Activated CD8-positive, alpha-beta memory T cell treated with anti-CD3 and anti-CD28 coated beads for 4 hours (primary cell): ENCODE measurements at places on chromosomes 4 and X.

GRCh38 chr4:24798036-24798610, 2.8 kb downstream of the SOD3 start:
- no peak for DNase-seq

GRCh38 chrX:2677764-2678163, 13.3 kb upstream of the CD99 start:
- no peak for DNase-seq

DNA sequence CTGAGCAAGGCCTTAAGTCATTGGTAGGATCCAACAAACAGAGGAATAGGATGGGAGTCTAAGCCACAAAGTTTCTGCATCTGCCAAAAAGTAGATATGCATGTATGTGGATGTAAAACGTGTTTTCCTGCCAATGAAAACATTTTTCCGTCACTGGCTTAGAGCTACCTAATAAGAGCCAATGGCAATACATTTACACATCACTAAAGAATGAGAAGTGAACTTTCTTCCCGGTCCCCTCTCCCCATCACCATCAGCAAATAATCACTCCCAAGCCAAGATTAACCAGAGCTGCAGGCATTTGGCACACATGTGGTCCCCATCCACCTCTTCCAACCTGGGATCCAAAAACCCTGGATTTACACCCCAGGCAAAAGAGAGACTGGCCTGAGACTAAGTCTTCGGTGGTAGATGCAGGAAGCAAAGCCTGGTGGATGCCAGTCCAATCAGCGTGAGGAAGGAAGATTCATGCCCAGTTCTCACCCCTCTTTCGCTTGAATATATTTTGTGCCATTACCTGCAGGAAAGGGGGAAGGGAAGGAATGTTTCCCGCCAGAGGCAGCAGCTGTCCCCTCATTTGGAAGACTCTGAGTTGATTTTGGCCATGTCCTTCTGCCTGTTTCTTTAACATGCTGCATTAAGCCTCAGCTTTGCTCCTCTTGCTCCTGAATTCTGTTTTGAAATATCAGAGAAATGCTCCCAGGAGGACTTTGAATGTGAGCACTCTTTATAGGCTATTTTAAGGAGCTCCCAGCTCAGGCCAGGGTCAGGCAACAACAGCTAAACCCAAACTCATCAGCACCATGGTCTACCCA, 131.4 kb downstream of the CHIC2 start:
- no peak for DNase-seq

GRCh38 chr4:7753931-7754465, 185.7 kb downstream of the AFAP1 start:
- no peak for DNase-seq

GRCh38 chr4:74376888-74377483, 12.0 kb downstream of the EREG start:
- no peak for DNase-seq

DNA sequence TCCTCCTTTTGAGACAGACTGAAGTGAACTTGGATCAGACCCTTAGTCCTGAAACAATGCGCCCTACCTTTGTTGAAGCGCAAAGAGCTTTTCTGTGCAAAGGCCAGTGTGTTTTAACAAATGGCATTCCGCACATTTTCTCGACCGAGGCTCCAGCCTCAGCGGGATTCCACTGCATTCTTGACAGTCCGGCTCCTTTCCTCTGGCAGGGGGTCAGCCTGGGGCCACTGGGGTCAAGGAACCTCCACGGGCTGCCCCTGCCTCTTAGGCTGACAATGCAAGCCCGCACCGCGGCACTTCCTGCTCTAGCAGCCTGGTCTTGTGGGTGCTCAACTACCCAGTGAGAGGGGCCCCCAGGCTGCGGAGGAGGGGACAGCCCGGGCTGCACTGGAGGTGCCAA, 47.2 kb upstream of the TFDP3 start:
- no peak for DNase-seq

- no peak for DNase-seq
These were observed 183.7 kb downstream of the EVC2 start for GRCh38 chr4:5524446-5525299.

DNA sequence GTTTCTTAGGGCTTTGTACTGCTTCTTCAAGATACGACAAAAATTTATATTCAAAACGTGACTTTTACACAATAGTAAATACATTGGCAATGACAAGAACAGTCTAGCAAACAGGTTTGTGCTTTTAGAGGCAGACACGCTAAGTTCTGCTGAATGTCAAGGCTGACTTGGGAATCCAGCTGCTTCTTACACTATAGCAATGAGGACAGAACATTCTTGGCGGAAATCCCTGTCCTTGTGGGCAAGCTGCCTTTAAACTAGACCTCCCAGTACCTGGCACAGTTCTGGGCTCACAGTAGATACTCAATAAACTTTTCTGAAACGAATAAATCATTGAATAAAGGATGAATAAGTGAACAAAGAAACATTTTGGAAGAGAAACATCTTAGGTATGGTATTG, 148.2 kb downstream of the RASL11B start:
- no peak for DNase-seq

GRCh38 chrX:134909261-134909660, 81.5 kb upstream of the SMIM10 start:
- DNase-seq = no peak

DNA sequence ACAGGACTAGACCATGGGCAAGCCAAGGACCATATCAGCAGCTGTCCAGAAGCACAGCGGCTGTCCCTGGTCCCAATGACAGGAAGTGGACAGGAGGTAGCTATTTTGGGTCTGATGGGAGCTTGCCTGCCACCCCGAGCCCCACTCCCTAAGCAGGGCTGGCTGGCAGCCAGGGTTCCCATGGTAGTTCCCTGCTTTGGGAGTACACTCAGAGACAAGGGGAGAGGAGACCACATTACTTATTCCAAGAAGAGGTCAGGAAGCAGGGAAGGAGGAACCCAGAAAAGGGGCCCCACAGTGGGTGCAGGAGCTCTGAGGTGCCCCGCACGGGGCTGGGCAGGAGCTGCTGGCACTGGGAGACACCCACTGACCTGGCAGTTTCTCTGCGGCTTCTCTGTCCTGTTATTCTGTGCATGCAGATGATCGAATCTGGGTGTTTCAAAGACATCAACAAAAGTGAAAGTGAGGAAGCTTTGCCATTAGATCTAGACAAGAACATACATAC, 36.3 kb downstream of the HTT-AS start:
- DNase-seq = no peak

DNA sequence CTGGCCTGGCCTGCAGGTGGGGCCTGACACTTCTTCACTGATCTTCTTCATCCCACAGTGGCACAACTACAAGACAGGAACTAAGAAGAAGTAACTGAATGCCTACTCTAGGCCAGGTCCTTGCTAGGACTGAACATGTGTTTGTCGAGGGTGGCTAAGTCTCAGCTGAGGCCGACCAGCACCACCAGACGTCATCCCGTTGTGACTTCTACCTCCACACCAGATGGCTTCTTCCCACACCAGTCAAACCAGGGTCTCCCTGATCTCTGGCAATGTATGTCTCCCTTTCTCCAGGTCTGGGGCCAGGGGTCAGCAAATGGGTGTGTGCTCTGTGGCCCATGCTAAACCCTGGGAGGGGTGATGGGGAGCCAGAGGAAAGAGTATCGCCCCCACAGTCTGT, 40.2 kb downstream of the PJA1 start:
- DNase-seq = no peak

- DNase-seq = peak; percentile 31
These were observed 2.9 kb downstream of the PAK3 start for GRCh38 chrX:111098874-111099273.

GRCh38 chr4:12399781-12400180, 971.1 kb upstream of the HS3ST1 start:
- DNase-seq = no peak

- DNase-seq = no peak
These were observed 319.3 kb upstream of the GRID2 start for GRCh38 chr4:91984466-91984865.

DNA sequence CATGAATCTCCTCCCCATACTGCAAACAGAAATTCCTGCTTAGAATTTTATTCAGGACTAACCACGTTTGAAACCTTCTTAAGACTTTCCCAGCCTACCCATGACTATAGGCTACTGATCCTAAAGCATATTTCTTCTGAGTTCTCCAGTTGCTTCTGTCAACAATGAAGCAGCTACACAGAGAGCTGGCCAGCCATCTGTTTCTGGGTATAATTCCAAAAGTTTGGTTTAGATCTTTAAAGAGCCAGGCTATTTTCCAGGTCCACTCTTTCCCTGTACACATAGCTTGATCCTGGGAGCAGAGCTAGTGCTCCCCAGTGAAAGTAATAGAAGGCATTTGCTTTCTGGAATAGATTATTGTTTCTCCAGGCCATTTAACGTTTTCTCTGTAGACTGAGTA, 4.0 kb upstream of the ITM2A start:
- no peak for DNase-seq

DNA sequence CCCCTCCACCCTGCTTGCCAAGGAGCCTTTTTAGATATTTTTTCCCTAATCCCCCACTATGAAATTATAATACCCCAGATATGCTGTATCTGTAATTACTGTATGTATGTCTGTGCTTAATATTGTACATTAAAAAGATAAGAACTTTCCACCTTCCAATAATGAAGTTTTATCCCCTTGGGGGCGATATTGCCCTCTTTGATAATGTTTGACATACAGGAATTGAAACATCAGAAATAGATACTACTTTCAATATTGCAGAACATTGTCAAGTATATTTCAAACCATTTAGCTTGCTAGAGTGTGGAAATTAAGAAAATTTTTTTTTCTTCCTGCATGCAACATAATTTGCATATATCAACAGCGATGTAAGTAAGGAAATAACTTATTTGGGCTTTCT, 58.9 kb downstream of the NAF1 start:
- DNase-seq = no peak

DNA sequence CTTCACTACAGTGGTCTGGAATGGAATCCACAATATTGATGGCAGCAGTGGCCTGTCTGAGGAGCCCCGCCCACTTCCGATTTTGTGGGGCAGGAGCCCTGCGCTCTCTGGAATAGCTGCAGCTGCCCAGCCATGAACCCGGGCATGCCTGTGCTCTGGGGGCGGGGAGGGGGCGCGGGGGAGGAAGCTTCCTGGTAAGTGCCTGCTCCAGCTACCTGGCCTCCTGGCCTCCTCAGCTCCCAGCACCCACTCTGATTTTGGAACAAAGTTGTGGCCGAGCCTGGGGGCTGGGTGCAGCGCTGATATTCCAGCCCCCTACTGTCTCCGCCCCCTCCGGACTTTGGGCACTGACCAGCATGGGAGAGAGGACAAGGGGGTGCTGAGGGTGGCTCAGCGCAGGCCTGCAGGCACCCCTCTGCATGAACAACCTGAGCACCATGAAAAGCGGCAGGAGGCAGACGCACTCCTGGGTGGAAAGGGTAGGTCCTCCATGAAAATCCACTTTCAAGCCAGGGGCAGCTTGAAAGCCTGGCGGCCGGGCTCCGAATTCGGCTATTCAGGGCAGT, 972.7 kb upstream of the AGA start:
- no peak for DNase-seq

- DNase-seq = no peak
These were observed 158.2 kb upstream of the DDIT4L start for GRCh38 chr4:100348473-100348872.

DNA sequence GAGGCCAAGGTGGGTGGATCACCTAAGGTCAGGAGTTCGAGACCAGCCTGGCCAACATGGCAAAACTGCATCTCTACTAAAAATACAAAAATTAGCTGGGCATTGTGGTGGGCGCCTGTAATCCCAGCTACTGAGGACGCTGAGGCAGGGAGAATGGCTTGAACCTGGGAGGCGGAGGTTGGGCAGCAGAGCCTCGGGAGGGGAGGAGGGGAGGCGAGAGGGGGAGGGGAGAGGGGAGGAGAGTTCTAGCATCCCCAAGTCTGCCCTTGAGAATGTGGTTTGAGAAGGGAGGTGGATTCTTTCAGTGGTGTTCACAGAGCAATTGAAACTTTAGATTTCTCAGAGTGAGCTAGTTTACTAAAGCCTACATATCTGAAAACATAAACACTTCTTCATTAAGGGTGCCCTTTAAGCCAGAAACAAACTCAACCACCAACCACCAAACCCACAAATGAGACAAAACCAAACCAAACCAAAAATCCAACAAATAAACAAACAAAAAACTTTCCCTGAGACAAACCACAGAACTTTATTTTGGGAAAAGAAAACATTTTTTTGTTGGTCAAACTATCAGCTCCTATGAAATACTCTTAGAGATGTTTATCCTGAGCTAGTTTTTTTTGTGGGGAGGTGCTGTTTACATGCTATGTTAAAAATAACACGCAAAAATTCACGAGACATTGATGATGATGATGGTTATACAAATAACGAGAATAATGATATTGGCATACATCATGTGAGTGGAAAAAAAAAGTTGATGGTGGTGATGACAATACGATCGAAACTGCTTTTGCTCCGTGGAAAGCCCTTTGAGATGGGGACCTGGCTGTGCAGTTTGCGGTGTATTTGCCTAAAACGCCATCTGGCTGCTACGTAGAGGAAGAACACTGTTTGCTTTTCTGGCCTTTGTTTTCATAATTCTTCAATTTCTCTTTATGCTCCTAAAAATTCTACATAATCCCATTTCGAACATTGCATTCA, 98.2 kb upstream of the PRKX start:
- no peak for DNase-seq

DNA sequence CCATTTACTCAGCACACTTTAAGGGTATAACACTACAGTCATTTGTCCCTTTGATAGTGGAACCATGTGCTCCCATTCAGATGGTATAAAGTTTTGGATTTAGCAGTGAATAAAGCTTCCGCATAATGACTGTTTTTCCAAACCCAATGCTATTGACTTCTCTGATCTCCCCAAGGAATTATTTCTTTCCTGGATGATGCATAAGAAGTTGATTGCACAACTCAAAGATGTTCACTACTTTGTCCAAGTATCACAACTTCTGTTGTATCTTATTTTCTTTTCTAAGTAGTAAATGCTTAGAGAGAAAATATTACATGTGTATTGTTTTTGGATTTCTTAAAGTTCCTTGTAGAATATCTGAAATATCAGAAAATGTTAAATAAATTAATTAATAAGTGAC, 300.2 kb downstream of the GPM6A start:
- no peak for DNase-seq

DNA sequence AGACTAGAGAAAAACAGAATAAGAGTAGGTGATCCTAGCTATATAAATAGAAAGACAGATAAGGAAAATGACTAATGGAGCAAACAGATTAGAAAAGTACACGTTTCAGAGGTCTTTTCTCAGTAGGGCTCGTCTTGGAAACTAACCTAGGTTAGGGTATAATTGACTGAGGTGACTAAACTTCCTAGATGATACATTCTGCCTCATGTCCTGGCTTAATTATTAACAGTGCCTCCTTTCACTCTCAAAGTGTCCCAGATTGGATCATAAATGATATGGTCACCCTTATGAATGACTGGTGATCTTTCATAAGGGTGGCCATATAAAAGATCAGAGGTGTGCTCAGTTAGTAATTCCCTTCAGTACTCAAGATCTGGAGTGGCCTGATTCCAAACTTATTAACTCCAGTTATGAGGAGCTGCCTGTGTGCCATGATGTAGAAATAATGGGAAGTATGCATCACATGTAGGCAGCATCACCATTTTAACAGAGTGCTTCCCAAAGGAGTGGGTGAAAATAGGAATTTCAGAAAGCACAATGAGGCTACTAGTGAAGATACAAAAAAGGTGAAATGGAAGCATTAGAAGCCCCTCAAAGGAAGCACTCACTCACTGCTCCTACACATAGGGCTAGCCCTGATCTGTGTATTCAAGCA, 14.7 kb upstream of the GRIA3 start:
- DNase-seq = no peak

- DNase-seq = no peak
These were observed 16.8 kb downstream of the POLR2B start for GRCh38 chr4:56995525-56995924.
